ENCODE measurements at places on chromosomes 1 and 21. TPM values are rescaled to one million over a fixed set of nuclear protein-coding genes. Genes with fewer than 3 reads are reported as not detected.

GRCh38 chr1:203425663-203425975 lies 50.0 kb upstream of the PRELP start:
- no peak for DNase-seq

DNA sequence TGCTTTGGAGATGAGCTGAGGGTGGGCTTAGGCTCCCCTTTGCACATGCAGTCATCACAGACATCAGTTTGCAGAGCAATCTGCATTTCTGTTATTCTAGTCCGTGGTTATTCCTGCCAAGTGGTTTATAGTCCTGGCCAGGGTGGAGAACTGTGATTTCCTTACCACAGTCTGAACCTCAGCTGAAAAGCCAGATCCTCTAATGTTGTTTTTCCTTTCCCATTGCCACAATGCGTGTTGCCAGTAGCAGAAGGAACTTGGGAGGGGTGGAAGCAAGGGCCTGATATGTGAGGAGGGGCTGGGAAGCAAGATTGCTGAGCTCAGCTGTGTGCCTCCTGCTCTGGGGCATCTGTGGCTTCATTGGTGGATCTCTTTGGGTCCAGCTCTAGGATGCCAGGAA lies 18.0 kb upstream of the ST3GAL3 start:
- no peak for DNase-seq

- no peak for DNase-seq
Measured at GRCh38 chr1:13830616-13831280, 130.8 kb downstream of the PRDM2 start.

DNA sequence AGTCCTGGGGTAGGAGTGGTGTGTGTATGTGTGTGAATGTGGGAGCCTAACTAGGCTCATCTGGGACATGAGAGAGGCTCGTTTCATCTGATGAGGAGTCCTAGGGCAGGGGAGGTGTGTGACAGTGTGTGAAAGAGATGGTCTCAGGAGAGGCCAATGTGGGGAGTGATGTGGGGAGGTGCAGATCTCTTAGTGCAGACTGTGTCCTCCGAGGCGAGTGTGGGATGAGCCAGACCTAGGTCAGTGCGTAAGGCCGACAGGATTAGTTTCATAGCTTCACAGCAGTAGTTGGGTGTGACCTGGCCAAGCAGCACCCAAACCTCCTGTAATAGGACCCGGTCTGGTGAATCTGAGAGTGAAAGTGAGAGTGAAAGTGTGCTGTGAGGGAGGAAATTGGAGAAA lies 94.7 kb downstream of the LIPI start:
- DNase-seq = no peak

GRCh38 chr1:93746021-93746812 lies 64.6 kb upstream of the BCAR3 start:
- DNase-seq = no peak

DNA sequence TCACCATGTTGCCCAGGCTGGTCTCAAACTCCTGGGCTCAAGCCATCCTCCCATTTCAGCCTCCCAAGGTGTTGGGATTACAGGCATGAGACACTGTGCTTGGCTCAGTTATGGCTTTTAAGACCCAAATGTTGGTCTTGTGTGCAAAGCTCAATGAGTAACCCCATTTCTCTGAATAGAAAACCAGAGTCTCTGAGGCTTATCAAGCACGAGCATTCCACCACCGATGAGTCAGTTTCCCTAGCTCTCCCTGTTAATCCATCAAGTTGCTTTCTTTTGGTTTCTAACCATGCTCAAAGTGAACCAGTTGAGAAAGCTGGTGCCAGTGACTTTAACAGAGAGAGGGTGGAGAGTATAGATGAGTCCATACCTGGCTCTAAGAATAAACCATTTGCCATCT lies 350.9 kb upstream of the ADGRL2 start:
- DNase-seq = no peak

DNA sequence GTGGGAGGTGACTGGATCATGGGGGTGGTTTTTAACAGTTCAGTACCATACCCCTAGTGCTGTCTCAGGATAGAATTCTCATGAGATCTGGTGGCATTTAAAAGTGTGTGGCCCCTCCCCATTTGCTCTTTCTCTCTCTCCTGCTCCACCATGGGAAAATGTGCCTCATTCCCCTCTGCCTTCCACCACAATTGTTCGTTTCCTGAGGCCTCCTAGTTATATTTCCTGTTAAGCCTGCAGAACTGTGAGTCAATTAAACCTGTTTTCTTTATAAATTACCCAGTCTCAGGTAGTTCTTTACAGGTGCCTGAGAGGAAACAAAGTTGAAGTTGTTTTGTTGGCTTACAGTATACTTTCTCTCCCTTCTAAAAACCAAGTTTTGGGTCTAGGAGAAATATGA lies 23.1 kb upstream of the SLC22A15 start:
- DNase-seq = no peak

CELA2B gene
- not detected for total RNA-seq

DNA sequence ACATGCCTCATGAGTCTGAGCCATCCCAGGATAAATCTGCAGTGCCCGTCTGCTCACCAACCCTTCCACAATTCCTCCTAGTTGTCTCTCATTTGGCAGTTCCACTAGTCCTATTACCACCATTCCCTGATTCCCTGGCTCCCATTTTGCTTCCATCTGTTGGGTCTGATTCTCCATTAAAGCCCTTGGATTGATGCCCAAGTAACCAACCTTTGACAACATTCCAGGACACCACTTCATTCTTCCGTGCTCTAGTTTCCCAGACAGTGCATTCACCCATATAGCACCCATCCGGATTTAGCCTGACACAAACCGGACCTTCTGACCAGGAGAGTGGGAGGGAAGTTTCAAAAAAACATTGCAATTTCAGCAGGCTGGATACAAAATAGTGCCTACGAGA lies 189.4 kb upstream of the PALMD start:
- DNase-seq = no peak

DNA sequence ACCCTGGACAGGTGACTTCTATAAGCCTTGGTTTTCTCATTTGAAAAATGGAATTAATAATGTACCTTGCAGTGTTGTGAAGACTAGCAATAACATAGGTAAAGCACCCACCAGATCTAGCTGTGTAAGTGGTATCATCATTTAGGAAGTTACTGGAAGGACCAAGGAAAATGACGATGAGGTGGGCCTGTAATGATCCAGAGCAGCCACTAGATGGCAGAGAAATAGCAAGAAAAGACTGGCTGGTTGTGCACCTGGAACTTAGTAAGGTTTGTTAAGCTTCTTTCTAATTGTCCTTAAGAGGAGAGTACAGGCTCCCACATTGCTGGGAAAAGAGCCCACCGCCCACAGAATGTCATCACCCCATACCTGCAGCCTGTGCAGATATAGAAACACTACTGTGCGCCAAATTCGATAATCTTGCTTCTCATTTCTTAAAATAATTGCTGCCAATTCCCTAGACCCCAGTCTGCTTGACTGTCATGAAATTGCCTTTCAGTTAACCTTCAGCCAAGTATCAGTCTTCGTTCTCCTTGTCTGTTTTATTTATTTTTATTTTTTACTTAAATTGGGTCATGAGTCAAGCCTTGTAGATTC lies 37.2 kb downstream of the WNT4 start:
- no peak for DNase-seq

DNA sequence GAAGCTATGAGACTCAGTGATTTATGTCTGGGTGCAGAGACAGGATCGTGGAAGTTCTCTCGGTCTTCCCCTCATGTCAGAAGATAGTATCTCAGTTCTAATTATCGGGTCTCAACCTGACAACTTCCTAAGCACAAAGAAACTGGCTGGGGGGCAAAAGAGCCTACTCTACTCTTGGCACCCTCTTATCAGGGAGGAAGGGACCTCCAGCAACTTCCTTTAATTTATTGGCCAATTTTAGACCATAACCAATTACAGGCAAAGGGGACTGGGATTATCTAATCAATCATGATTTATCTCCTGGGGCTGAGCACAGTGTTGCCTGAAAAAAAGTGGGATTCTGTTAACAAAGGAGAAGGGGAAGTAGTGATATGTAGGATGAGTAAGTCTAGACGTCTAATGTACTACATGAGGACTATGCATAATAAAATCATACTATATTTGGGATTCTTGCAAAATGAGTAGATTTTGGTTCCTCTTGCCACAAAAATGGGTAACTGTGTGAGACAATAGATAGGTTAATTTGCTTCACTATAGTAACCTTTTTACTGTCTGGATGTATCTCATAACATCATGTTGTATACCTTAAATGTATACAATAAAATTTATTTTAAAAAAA lies 98.8 kb downstream of the ZFYVE9 start:
- no peak for DNase-seq

DNA sequence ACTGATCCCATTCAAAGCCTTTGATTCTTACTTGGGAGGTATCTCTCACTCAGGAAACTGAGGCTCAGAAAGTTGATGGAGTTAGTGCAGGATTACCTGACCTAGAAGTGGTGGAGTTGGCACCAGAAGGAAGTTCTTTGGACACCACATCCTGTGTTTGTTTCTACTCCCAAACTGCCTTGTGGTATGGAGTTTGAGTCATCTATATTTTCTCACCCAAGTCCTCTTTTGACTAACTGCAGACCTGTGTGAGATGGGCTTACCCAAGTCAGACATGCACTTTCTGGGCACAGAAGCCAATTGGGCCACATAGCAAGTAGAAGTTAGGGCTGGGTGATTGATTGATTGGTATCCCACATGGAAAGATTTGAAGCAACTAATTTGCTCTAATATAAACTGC lies 36.1 kb downstream of the FGGY start:
- peak; percentile 31 for DNase-seq

DNA sequence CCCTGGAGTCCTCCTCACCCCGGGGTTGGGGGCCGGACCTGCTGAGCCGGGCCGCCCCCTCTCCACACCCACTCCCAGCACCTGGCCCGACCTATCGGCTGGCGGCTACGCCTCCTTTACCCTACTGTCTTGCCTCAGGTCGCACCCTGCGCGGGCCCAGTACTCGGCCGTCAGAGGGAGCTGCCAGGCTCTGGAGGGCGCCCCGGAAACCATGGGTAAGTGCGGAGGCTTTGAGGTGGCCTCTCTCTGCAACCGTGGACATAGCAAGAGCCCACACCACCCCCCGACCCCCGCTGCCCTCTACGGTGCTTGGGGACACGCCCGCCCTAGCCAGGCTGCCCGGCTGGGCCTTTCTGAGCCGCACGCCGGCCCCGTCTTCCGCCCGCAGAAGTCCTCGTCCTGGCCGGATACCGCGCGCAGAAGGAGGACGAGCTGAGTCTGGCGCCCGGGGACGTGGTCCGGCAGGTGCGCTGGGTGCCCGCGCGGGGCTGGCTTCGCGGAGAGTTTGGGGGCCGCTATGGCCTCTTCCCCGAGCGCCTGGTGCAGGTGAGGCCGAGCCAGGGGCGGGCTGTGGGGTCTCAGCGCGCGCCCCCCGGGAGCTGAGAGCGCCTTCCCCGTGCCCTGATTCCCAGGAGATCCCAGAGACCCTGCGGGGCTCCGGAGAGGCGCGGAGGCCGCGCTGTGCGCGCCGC lies at the start of gene SH3D21:
SH3D21 (plus strand) TSS at position 159 of the 692 bp plus-strand sequence; CDS start at position 212, 53 bp downstream.
- no peak for DNase-seq

MARK1 gene
- 3.1 TPM for total RNA-seq

DNA sequence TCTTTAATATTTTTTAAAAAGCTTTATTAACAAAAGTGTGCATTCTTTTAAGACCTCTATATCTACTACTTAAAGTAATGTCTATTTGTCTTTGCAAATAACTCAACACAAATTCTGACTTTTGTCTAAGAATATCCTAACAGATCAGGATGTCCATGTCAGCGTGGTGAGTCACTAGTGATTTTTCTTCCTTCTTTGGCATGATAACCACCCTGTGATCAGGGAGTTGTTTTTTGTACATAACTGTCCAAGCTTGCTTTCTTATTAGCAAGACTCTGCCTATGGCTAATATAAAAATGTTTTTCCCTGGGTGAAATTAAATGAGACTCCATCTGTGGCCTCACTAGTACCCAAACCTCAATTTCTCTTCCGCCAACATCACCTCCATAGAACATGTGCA lies 688.9 kb upstream of the ADGRL2 start:
- no peak for DNase-seq

MAP3K21 gene
- total RNA-seq = 0.53 TPM

UBL4B gene
- total RNA-seq = not detected

DNA sequence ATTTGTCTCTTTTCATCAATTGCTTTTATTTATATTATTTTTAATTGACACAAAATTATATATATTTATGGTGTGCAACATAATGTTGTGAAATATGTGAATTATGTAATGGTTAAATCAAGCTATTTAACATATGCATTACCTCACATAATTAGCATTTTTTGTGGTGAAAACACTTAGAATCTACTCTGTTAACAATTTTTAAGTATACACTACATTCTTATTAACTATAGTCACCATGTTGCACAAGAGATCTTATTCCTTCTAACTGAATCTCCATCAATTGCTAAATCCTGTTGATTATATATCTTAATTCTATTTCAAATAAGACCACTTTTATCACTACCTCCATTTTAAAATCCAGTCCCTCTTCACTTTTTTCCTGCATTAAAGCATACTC lies 42.5 kb downstream of the PLPPR5 start:
- DNase-seq = no peak

DNA sequence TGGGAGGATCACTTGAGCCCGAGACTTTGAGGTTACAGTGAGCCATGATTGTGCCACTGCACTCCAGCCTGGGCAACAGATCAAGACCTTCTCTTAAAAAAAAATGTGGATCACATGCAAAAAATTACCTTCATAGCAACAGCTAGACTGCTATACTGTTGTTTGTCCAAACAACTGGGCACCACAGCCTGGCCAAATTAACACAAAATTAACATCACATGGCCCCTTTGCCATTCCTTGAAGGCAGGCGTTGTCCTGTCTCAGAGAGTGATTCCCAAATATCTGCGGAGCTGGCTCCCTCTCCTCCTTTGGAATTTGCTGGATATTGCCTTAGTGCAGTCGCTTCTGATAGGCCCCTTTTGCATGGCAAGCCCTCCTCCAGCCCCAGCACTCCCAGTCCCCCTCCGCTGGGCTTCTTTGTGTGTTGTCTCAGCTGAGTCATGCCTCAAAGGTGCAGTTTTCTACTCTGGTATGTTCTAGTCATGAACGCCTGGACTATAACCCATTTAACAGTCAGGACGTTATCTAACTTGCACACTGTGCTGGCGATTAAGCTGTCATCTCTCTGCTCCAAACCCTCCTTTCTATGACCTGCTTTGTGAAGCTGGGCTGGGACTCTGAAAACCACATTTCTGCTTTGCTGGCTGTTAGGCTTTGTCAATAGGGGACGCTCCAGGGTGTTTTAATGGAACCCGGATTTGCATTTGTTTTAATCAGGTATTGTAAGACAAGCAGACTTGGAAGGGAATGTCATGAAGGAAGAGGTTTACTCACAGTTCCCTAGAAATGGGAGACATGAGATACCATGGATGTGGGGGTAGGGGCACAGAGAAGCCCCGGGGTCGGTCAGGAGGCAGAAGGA lies 20.1 kb upstream of the HPCAL4 start:
- no peak for DNase-seq

BGLAP gene
- total RNA-seq = not detected

DNA sequence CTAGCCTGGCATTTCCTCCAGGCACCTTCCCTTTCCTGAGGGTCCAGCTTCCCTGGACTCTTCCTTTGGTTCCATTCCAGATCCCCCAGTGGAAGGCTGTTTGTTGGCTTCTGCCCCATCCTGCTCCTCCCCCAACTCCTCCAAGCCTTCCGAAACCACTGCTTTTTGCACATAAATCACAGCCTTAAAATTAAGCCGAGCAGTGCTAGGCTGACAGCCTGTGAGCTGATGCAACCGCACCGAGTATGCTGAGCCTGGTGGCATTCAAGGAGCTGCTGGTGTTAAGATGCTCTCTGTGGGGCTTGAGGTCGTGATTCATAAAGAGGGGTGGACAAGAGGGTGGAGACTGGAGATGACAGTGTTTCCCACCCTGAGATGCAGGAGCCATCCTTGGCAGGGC lies 266.6 kb upstream of the C1orf174 start:
- DNase-seq = no peak
